ENCODE measurements at places on chromosomes 11 and 22.

DNA sequence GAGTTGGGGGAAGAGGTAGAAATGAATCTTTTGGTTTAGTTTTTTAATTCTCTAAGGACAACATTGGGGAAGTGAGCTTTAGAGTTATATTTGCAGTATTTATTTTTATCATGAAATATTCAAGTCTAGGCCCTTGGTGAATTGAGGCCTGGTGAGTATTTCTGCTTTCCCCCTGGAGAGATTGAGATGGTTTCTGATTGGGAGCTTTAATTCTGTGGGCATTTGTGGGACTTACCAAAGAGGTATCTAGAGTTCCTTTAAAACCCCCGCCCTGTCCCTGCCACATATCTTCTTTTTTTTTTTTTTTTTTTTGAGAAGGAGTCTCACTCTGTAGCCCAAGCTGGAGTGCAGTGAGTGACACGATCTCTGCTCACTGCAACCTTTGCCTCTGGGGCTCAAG, 9.6 kb downstream of the ACO2 start:
- DNase-seq = no peak

GRCh38 chr11:64100360-64100759, 64.6 kb downstream of the FLRT1 start:
- no peak for DNase-seq

GRCh38 chr11:69865707-69866106, 46.5 kb upstream of the FGF3 start:
- no peak for DNase-seq

DNA sequence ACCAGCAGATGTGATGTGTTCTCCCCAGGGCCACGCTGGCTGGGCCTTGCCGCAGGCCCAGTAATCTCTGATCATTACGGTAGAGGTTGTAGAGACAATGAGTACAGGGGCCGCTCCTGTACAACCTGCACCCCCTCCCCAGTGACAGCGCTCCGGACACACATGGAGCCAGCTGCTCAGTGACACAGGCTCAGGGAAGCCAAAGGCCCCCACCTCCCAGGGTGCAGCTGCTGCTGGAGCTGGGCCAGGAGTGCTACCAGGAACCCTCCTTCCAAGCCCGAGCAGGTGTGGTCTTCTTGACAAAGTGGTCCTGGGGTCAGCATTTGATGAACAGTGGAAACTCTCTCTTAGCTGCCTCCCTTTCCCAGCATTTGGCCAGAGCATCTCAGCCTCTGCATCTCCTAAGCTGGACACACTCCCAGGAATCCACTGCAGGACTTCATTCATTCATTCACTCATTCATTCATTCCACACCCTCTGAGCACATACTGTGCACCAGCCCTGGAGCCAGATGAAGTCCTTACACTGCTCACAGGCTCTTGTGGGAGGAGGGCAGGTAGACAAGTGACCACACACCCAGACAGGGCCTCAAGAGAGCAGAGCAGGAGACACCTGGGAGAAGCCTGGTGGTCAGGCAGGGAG, 49.6 kb upstream of the MPEG1 start:
- DNase-seq = no peak

DNA sequence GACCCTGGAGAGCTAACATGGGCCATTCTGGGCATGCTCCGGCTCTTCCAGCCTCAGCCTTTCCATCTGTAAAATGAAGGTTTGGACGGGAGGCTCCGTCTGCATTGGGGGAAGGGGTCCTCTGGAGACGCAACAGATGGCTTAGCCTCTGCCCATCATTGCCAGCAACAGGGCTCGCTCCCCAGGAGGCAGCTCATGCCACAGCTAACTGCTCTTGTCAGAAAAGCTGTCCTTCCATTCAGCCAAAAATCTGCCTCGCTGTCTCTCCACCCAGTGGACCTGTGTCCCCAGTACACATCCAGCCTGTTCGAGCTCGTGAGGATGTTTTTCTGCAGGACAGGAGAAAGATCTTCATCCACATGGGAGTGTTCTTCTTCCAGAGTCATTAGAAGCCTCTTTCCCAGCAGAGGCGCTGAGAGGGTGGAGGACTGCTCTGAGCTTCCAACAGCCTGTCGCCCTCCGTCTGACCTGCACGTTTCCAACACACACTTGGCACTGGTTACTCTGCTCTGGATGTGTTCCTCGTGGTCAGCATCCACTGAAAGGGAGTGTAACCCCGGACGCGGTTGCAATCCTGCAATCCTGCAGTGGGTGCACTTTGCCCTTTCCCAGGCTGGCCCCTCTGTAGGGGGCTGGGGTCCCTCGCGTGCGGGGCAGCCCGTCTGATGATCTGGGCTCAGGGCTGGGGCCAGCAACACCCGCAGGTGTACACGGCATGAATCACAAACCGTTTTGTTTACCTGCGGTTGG, 1340.9 kb downstream of the TBC1D22A start:
- no peak for DNase-seq

DNA sequence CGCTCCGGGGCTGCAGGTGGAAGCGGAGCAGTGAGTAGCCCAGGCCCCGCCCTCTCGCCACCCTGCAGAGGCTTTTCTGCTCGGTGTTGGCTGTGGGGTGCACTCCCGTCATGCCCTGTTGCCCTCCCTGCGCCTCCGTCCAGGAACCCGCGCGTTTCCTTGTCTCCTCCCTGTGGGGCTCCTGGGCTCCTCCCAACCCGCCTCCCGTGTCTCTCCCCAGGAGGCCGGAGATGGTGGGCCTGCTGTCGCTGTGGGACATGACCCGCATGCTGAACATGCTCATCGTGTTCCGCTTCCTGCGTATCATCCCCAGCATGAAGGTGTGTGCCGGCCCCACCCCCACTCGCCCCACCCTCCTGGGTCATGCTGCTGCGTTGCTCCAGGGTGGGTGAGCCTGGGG, 32.4 kb downstream of the TPCN2 start:
- DNase-seq = no peak

GRCh38 chr11:8250434-8250833, 13.2 kb downstream of the LMO1 start:
- no peak for DNase-seq

Data from astrocyte of the spinal cord (primary cell).